Esophagus mucosa (tissue), 1 donor: ENCODE measurements at places on chromosomes 1 and 21. TPM values are rescaled to one million over a fixed set of nuclear protein-coding genes. Genes with fewer than 3 reads are reported as not detected.

SRGAP2 gene
- total RNA-seq = 33.0 TPM

FAM131C gene
- total RNA-seq = 0.80 TPM

DNA sequence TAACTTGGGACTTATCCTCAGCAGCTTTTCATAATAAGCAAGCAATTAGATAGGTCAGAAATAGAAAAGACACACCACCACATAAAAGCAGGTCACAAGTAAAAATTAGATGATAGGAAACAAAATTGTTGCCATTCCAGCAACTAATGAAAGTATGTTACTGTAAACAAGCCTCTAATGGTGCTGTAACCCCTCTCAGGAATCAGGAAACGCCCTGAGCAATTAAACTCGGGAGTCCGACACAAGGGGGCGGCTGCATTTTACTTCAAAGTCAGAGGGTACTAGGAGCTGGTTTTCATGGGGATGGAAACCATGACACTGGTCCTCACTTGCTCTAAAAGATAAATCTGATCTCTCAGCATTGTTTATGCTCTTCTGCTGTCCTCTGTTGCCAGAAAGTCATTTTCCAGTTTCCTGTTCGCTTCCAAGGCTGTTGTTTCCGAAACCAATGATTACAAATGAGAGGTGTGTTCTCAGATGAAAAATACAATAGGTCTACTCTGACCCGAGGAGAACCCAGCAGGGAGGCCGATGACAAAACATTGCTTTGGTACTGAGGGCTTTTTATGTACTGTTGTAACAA lies 93.4 kb downstream of the TGFBR3 start:
- no peak for ATAC-seq

- ATAC-seq = no peak
Observed at GRCh38 chr1:159184201-159184600, 12.8 kb downstream of the CADM3 start.

GRCh38 chr1:9892563-9893528 lies 17.2 kb downstream of the CTNNBIP1 start:
- peak; percentile 79 for ATAC-seq

- no peak for ATAC-seq
Observed at GRCh38 chr1:181398544-181398943, 84.8 kb upstream of the CACNA1E start.

HRNR gene
- total RNA-seq = not detected

TNNT2 gene
- total RNA-seq = 3.9 TPM

- ATAC-seq = no peak
Observed at GRCh38 chr1:232188318-232188717, 441.6 kb downstream of the SIPA1L2 start.

- ATAC-seq = no peak
Observed at GRCh38 chr1:245718951-245719350, 564.2 kb downstream of the KIF26B start.

DNA sequence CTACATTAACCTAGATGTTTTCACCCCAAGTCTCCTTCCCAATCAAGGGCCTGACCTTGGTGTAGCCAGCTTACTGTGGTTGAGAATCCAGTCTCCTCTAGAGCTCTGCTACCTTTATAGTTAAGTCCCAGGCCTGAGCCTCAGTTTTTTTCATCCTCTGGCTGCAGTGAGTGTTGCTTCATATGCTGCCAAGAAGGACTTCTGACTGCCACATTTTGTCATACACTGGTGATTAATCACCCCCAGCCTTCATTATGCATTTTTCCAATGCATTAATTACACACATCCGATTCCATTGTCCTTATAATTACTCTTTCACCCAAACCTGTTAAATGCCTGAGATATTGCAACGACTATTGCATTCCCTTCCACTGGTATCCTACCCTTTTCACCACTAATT lies 66.3 kb upstream of the FGGY start:
- peak; percentile 48 for ATAC-seq

DNA sequence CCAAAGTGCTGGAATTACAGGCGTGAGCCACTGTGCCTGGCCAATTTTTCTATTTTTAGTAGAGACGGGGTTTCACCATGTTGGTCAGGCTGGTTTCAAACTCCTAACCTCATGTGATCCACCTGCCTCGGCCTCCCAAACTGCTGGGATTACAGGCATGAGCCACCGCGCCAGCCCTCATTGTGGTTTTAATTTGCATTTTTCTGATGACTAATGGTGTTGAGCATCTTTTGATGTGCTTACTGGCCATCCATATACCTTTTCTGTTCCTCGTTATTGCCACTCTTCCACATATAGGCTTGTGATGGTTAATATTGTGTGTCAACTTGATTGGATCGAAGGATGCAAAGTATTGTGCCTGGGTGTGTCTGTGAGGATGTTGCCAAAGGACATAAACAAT lies 17.4 kb upstream of the ENAH start:
- ATAC-seq = no peak

- no peak for ATAC-seq
Observed at GRCh38 chr1:153953859-153954365, 4.5 kb downstream of the CRTC2 start.

GRCh38 chr1:235275223-235275622 lies 52.8 kb downstream of the ARID4B start:
- ATAC-seq = no peak

DNA sequence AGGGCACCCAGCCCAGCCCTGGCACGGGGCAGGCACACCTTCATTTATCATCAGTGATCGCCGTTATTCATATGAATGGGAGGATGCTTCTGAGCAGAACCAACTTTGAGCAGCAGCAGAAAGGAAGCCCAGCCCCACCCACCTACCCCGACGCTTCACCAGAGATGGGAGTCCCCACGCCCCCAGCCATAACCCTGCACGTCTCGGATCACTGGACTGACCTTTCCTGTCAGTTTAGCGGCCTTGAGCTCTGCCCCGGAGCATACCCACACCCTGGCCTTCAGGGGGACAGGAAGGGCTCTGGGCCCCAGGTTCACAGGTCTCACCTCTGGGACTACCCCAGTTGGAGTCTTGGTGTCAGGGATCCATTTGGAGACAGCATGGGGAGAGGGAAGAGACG lies 18.1 kb downstream of the LRP8 start:
- ATAC-seq = no peak

DNA sequence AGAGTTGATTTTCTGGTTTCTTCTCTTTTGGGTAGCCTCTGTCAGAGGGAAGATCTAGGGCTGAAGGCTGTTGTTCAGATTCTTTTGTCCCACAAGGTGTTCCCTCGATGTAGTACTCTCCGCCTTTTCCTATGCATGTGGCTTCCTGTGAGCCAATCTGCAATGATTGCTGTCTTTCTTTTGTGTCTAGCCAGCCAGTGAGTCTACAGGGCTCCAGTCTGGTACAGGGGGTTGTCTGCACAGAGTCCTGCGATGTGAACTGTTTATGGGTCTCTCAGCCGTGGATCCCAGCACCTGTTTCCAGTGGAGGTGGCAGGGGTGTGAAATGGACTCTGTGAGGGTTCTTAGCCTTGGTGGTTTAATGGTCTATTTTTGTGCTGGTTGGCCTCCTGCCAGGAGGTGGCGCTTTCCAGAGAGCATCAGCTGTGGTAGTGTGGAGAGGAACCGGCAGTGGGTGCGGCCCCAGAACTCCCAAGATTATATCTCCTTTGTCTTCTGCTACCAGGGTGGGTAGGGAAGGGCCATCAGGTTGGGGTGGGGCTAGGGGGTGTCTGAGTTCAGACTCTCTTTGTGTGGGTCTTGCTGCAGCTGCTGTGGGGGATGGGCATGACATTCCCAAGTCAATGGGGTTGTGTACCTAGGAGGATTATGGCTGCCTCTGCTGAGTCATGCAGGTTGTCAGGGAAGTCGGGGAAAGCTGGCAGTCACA lies 81.3 kb upstream of the C21orf91 start:
- peak; percentile 44 for ATAC-seq

CD48 gene
- total RNA-seq = 2.0 TPM

DNA sequence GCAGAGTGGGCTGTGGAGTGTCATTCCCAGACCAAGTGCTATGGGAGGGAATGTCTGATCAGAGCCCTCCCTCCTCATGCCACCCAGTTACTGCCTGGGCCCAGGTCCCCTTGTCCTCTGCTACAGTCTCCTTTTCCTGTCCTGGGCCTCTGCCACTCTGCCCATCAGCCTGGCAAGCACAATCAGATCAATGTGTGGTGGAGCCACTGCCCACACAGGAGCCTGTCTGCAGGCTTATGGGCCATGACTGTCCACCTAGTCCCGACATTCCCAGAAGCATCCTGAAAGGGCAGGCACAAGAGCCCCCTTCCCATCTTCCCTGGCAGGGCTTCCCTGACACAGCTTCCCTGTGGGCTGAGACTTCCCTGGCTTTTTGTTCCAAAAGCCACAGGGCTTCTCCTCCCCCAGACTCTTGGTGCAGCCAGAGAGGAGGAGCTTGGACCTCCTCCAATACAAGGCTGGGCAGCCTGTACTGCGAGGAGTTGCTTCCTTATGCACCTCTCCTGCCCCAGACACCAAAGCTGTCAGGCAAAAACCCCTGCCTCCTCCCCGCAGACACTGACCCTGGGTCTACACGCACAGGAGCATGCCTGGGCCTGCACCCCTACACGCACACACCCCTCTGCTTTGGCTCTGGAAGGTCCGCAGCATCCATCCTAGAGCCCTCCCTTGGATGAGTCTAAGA lies 29.2 kb upstream of the CNTN2 start:
- peak; percentile 49 for ATAC-seq

SAMD11 gene
- total RNA-seq = 0.52 TPM

DNA sequence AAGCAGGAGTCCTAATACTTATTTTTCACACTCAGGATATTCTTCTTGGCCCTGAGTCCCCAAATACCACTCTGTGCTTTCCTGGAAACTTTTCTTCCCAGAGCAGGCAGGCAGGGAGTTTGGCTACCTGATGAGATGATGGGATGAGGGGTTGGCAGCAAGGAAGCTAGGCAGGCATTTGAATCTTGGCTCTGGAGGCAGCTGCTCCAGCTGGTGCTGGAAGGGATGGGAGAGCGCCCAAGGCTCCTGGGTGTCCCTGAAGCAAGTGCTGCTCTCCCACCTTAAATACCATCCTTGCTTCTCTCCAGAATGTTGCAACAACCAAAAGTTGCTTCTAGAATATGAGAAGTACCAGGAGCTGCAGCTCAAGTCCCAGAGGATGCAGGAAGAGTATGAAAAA lies 48.0 kb upstream of the TMEM125 start:
- no peak for ATAC-seq

GRCh38 chr1:110298991-110299390 lies 40.2 kb upstream of the RBM15 start:
- ATAC-seq = no peak

DNA sequence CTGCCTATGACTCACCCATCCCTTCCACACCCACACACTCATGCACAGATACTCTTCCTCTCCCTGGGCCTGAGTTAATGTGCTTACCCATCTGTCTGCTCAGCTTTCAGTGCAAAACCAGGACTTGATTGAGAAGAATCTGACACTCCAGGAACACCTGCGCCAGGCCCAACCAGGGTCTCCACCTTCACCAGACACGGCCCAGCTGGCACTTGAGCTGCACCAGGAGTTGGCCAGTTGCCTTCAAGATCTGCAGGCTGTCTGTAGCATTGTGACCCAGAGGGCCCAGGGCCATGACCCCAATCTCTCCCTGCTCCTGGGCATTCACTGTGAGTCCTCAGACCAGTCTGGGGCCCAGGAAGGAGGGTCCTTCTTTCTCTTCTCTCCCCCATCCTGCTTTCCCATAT lies 3.5 kb upstream of the SH3BGRL3 start:
- no peak for ATAC-seq

DNA sequence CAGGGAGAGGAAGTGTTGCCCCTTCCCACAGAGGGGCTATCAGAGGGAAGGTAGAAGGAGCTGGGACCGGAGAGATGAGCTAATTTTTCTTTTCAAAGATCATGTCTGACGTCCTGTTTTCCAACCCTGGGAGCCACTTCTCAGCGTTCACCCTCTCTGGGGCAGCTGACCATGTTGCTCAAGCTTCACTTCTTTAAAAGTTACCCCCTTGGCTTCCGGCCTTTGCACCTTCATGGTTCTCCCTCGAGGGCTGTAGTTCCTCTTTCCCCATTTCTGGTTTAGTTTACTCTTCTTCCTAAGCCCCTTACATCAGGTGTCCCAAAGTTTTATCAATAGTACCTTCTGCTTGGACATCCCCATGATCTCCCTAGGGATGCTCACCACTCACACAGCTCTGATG lies 23.8 kb upstream of the CSF1 start:
- no peak for ATAC-seq

GRCh38 chr21:33419538-33420123 lies 16.4 kb downstream of the IFNGR2 start:
- peak; percentile 73 for ATAC-seq

GIPC2 gene
- 1.8 TPM for total RNA-seq

GRCh38 chr1:214548988-214549387 lies 2.4 kb downstream of the PTPN14 start:
- ATAC-seq = no peak

DNA sequence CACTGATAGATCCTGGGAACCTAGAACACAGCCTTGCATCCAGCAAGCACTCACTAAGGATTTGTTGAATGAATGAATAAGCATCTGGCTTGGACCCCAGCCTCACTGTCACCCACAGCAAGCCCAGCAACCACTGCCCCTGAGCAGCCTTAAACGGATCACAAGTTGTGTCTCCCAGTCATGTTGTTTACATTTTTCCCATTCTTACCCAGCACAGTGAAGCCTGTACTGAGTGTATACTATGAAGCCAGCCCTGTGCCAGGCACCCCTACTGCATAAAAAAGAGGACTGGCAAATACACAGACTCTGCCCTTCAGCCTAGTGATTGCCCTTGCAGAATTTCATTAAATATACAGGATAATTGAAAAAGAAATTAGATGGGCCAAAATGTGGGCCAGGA lies 30.2 kb downstream of the RRAGC start:
- ATAC-seq = no peak

DNA sequence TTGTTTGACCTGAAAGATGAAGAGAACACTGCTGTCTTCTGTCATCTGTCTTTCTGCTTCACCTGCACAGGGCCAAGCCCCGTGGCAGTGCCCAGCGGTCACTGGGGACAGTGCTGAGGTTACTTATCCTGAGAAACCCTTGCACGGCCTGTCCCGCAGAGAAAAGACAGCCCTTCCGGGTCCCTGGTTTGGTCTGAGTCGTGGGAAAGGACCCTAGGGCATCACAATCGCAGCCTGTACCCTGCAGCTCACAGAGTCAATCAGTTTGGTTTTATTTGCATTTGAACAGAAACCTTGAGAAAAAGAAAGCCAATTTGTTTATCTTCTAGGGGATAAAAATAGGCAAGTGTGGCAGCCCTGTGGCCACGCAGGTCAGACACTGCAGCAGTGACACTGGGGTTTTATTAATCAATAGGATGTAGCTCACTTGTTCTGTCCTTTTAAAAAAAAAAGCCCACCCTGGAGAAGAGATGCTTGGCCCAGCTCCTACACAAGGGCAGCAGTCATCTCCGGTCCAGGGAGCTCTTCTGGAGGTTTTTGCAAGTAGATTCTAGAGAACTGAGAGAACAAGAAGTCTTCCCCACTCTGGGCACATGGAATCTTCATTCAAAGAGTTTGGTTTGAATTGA lies 120.0 kb downstream of the PEX14 start:
- ATAC-seq = no peak
